ENCODE measurements at places on chromosomes 7 and 10.
A peak's percentile ranks its signal among the peaks of the same experiment; 100 is the strongest.

DNA sequence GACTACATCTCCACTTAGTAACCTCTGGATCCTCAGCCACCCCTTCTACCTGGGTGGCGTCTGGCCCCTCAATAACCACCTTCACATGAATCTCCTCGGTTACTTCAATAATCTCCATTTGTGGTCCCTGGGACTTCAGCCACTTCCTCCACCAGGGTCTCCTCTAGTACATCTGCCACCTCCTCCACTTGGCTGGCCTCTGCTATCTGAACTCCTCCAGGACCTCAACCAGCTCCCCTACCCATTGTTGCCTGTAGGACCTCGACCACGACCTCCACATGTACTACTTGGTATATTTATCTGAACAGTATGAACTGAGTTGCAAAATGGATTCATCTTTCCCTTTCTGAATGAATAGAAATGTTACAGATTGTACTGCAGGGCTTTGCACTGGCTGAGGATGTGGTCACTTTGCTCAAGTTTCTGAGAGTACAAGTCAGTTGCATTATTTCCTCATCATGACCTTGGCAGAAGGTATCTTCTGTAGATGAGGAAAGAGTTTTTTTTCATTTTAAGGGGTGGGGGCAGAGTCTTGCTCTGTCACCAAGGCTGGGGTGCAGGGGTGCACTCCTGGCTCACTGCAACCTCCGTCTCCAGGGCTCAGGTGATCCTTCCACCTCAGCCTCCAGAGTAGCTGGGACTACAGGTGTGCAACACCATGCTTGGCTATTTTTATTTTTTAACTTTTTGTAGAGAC is 36.0 kb downstream of the MAT1A start:
- peak; percentile 39 for DNase-seq

DNA sequence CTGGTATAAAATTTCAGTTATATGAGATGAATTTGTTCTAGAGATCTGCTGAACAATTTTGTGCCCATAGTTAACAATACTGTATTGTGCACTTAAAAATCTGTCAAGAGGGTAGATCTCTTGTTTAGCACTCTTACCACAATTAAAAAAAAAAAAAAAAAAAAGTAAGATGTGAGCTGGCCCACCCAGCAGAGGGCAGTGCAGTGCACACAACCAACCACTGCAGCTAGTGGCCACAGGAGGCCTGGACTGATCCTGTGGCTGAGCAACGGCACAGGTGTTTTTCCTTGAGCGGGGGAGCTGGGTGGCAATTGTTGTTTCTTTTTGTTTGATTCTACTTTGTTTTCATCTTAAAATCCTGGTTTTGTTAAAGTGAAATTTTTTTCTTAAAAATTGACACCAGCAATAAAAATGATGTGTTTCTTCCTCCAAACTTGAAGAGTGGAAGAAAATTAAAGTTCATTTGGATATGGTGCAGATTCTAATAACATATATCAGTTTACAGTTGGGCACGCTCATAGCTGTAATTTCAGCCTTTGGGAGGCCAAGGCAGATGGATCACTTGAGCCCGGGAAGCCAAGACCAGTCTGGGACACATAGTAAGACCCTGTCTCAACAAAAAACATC is 171.1 kb upstream of the TBX20 start:
- peak; percentile 46 for DNase-seq

- DNase-seq, result no peak
Measured at GRCh38 chr7:28573651-28574301, 161.5 kb downstream of the CREB5 start.

DNA sequence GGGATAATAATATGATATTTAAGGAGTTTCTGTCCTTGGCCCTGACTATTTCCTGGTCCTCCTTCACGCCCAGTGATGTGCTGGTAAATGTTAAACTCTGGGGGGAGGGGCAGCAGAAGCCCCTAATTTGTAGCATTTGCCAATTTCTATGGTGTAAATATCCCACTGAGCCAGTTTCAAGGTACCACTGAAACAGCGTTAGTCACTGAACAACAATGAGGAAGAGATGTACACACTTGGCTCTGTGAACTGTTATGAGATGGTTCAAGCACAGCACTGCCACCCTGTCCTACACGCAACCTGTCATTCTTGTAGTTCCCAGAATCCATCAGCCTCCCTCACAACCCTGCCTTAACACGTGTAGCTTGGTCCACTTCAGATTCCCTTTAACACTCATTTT is 39.8 kb downstream of the MET start:
- no peak for DNase-seq

DNA sequence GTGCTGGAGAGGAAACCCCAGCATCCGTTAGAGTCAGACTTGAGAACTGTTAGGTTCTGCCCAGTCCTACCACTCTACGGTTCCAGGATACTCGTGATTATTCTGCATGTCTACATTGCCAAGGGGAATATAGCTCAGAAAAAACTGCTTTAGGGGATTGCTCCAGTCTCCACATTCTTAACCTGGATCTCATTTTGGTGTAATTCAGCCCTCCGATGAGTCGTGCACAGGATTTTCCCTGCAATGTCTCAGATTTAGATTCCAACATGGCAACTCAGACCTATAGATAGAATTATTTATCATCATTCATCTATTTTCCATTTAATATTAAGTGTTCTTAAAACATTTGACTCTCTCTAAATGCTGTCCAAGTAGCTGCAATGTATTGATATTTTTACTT is 121.1 kb upstream of the ZEB1 start:
- no peak for DNase-seq

DNA sequence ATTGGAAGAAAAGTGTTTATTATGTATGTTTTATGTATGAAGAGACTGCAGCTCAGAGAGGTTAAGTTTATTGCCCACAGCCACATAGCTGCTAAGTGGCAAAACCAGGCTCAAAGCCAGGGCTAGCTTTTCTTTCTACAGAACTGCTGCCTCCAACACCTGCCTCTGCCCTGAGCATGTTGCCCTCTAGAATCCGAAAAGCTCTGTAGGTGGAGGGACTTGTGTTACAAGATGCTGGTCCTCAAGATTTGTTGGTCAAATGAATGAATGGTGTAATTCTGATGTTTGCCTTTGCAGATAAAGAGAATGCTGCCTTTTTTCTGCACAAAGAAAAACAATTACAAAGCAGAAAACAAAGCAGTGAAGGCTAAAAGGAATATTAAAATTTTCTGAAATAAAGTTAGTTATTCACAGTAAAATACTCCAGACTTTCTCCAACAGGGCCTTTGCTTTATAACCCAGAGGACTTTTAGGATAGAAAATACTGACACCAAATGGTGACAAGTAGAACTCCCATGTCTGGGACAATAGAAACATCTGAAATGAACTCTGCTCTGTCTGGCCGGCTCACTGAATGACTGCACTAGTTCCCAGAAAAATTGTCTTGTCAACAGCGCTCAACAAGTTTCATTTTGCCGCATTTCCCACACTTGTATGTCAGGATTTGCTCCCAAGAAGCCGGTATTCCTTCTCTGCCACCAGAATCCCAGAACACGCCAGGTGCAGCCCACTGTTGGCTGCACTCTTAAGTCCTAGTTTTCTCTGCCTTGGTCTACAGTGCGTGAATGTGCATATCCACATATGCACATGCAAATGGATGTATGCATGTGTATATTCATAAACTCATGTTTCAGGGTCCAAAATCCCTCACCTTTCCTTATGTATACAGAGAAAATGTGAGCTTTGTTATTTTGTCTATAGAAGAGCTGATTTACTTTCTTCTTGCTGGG is 11.0 kb upstream of the DNTT start:
- DNase-seq, result peak; percentile 54

- DNase-seq, result no peak
Measured at GRCh38 chr7:37309493-37309892, 139.2 kb downstream of the ELMO1 start.

DNA sequence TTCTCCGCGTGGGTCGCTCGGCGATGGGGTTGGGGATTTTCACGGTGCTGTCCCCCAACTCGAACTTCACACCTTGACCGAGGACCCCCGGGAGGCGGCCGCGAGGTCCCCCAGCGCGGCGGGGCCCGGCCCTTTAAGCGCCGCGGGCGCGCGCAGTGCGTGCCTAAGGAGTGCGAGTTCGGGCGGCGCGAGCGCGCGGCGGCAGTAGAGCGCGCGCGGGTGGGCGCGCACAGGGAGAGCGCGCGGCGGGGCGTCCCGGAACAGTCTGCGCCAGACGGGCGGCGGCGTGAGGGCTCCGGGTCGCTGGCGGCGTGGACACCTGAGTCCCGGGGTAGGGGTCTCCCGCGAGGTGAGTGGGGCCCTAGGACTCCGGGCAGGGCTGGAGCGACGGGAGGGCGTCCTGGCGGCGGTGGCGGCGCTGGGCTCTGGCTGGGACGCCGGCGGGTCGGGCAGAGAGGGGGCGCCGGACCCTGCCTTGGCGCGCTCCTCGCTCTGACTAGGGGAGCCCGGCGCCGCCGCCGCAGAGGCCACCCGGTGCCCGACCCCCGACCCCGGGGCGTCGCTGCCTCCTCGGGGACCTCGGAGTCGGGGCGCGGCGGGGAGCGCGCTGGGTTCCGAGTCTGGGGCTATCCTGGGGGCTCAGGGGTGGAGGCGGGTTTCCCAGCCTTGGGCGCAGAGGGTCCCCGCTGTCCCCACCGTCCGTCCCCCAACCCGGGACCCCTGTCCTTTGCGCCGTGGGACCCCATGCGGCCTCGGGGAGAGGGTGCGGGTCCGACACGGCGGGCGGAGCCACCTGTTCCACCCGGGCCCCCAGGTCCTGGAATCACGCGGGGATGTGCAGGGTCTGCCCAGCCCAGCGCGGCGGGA is at the start of gene PROSER2:
PROSER2 (plus strand) TSS at position 235 of the 867 bp plus-strand sequence. CDS start 28,722 bp downstream, outside the sequence.
- DNase-seq, result peak; percentile 65

DNA sequence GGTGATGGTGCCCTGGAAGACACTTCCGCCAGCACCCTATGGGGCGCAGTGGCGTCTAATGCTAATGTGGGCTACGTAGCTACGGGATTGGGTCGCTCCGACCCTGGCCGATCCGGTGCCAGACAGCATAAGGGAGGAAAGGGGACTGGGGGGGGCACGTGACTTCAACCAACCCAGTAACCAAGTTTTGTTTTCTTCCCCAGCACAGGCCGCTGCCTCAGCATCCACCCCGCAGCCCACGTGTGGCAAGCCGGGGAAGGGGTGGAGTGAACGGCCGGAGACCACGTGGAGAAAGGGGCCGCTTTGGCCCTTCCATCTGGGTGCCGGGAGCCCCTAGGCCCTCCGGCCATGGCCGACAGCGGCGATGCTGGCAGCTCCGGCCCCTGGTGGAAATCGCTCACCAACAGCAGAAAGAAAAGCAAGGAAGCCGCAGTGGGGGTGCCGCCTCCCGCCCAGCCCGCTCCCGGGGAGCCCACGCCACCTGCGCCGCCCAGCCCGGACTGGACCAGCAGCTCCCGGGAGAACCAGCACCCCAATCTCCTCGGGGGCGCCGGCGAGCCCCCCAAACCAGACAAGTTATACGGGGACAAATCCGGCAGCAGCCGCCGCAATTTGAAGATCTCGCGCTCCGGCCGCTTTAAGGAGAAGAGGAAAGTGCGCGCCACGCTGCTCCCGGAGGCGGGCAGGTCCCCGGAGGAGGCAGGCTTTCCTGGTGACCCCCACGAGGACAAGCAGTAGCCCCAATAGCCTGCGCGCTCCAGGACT is 2.5 kb downstream of the PRR15 start:
- DNase-seq, result no peak

DNA sequence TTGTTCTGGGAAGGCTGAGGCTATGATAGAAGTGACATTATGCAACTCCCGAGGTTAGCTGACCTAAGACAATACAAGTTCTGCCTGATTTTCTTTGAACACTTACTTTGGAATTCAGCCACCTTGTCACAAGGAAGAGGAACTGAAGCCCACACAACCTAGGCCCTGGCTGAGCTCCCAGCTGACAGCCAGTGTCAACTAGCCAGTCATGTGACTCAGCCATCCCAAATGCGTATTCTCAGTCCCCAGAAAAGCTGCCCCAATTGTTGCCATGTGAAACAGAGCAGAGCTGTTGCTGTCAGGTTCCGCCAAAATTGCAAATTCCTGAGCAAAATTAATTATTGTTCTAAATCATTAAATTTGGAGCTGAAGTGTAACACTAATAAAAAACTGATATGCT is 1010.0 kb downstream of the XPNPEP1 start:
- DNase-seq, result no peak

GRCh38 chr7:108062250-108063014 is 59.5 kb upstream of the LAMB1 start:
- DNase-seq, result no peak

- peak; percentile 87 for DNase-seq
Measured at GRCh38 chr7:72405418-72405817, 6.7 kb downstream of the CALN1 start.

All from inflammatory macrophage (primary cell).